Pancreas (tissue), 10 donors: ENCODE measurements at places on chromosomes 4 and X. TPM values are rescaled to one million over a fixed set of nuclear protein-coding genes. Genes with fewer than 3 reads are reported as not detected.

GRCh38 chr4:151429957-151430570, 21.1 kb downstream of the FHIP1A start:
- peaks cover 47% of the 10 kb centered on the region for H3K4me1 ChIP-seq
- H3K27ac ChIP-seq, result no peak overlapping the region
- no peak overlapping the region for H3K4me3 ChIP-seq
- no peaks in the 10 kb centered on the region for H3K27me3 ChIP-seq

Gene XK
- 4.2 TPM for total RNA-seq

Gene RHOXF2
- not detected for total RNA-seq

GRCh38 chr4:187632260-187632995, 363.1 kb upstream of the ZFP42 start:
- no peak overlapping the region for H3K4me3 ChIP-seq
- no peaks in the 10 kb centered on the region for H3K36me3 ChIP-seq
- DNase-seq, result no peak
- H3K4me1 ChIP-seq, result no peaks in the 10 kb centered on the region

DNA sequence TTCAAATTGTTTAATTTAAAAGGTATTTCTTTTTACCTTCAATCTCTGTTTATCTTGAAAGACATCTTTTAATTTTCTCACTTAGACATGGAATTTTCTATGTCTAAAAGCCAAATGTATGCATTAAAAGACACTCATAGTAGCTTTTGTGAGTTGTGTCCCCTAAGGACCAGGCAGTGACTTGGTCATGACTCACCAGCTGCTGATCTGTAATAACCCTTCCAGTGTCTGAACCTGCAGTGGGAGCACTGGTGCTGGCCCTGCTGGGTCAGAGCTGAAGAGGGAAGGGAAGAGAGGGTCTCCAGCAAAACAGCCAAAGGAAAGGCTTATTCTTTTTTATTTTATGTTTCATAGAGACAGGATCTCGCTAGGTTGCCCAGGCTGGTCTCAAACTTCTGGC, 31.1 kb upstream of the SH3D19 start:
- H3K27me3 ChIP-seq, result no peaks in the 10 kb centered on the region
- no peaks in the 10 kb centered on the region for H3K36me3 ChIP-seq
- no peak overlapping the region for H3K4me3 ChIP-seq
- no peak overlapping the region for H3K27ac ChIP-seq

Gene GRIA3
- 1.3 TPM for total RNA-seq
